NCI-H187 (cell line): ENCODE measurements at places on chromosomes 12 and 14.
A peak's percentile ranks its signal among the peaks of the same experiment; 100 is the strongest.

- DNase-seq = no peak
These were observed 201.8 kb upstream of the RGS6 start for GRCh38 chr14:71730471-71730870.

DNA sequence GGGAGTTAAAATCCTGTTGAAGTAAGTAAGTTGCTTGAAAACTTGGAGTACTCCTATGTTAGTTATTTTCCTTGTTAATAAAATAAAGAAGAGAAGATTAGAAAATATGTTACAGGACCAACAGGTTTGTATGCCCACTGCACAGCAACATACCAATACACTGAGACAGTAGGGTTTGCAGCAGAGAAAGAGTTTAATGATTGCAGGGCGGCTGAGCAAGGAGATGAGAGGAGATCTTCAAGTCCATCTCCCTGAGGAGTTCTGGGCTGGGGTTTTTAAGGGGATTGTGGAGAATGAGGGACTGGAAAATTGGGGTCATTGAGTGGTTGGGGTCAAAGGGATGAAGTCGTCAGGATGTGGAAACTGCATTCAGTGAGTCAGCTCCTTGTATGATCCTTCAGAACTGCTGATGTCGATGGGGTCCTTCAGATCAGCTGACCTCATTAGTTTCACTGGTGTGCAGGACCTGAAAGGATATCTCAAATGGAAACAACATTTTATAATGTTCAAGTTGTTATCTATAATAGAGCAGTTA is 4.3 kb upstream of the HSD17B6 start:
- DNase-seq = no peak

GRCh38 chr12:69417741-69418167 is 52.4 kb upstream of the FRS2 start:
- DNase-seq = no peak

GRCh38 chr12:2959505-2960389 is 550 bp downstream of the TEAD4 start:
- no peak for DNase-seq

- peak; percentile 74 for DNase-seq
These were observed at the start of gene VPS37B for GRCh38 chr12:122895704-122896636. Gene VPS37B (minus strand): TSS chr12:122896124. CDS start chr12:122896062, 62 bp downstream.

DNA sequence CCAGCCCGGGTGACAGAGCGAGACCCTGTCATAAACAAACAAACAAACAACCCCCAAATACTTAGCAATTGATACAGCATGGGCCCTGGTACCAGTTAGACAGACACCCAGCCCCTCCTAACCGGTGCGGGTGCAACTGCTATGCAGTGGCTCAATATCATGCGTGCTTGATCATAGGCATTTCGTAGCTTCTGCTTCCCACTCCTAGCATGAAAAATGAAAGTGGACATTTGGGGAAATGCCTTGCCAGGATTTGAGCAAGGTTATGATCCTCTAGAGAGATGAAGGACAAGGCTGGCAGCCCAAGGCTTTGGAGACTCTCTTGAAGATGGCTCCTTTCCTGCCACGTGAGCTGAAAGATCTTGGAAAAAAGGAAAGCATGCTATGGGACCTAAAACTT is 13.7 kb downstream of the FGF6 start:
- DNase-seq = no peak

DNA sequence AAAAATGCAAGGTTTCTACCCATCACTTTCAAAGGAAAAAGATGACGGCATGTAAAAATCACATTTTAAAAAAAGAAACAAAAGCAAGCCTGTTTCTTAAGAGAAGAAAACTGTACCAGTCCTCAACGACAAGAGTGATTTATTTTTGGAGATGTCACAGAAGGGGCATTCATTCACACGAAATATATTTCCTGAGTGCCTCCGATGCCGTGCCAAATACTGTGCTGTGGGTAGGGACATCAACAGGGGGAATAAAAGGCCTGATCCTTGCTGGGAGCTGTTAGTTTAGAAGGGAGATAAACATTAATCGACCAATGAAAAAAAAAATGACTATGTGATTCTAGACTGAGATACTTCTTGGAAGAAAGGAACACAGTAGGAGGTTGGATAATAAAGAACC is 297.5 kb upstream of the SOX5 start:
- DNase-seq = no peak

GRCh38 chr12:64269161-64269560 is 47.1 kb upstream of the KICS2 start:
- DNase-seq = peak; percentile 68

- DNase-seq = peak; percentile 5
These were observed 11.7 kb downstream of the NAV3 start for GRCh38 chr12:77842430-77842829.

GRCh38 chr14:25381498-25381897 is 331.6 kb upstream of the STXBP6 start:
- DNase-seq = no peak

DNA sequence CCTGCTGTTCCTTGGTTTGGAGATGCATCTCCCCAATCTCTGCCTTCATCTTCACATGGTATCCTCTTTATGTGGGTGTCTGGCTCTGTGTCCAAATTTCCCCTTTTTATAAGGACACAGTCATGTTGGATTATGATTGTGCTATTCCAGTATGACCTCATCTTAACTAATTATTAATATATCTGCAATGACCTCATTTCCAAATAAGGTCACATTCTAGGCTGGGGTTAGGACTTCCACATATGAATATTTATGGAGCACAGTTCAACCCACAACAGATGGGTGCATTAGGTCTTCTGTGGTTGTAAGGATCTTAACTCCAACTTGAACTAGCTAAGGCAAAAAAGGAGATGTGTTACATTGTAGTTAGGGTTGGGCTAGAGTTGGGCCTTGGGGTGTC is 69.4 kb downstream of the ADCK1 start:
- DNase-seq = no peak

- DNase-seq = no peak
These were observed 55.4 kb downstream of the TEAD4 start for GRCh38 chr12:3014641-3015040.

DNA sequence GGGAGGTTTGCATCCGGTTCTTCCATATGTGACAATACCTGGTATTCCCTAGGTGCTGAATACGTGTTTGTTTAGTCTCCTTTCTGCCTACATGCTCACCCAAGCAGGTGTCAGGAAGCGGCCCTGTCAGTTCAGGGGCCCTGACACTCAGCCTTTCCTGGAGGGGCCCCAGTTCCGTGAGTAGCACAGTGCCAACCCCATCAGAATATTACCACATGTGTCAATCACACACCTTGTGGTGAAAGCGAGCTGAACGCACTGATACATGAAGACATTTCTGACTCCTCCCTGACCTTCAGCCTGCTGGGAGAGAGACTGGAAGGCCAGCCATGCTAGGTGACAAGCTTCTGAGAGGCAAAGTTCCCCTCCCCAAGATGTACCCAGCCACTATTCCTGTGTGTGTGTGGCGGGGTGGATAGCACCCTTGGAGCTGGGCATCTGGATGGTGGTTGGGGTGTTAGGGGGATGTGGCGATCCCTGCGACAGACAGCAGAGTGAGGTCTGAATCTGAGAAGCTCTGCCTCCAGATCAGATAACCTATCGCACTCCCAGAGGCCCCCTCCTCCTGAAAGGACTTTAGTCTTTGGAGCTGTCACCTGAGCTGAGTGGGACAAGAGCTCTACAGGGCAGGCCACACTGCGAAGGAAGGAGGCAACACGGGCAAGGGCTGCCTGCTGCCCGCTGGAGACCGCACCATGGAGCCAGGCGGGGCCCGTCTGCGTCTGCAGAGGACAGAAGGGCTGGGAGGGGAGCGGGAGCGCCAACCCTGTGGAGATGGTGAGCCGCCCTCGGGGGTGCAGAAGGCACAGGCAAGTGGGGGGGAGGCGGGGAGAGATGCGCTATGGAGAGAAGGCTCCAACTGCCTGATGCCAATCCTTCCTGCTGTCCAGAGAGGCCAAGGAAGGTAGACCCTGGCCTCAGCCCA is at the start of gene SOAT2:
TSS of gene SOAT2 (plus strand) at position 604 of the 925 bp plus-strand sequence. CDS start at position 696, 92 bp downstream.
- no peak for DNase-seq

- DNase-seq = no peak
These were observed 55.1 kb downstream of the CMAS start for GRCh38 chr12:22100958-22101748.

GRCh38 chr12:53956914-53957536 is 2.3 kb downstream of the HOXC12 start:
- no peak for DNase-seq

DNA sequence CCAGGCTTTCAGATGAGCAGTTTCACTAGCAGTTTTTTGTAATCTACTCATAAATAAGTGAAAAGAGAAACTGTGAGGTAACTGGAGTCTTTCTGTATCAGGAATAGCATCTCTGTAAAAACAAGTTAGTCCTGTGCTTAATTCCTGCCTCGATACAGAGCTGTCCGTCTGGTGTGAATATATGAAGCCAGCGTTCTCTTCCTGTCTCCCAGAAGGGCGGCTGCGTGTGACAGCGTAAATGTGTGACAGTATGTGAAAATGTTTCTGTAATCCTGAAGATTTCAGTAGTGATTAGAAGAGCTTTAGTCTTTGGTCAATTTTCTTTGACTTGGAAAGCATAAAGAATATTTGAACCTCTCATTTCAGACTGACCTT is 150.3 kb downstream of the FBXL14 start:
- DNase-seq = no peak

GRCh38 chr12:69129564-69129963 is 109.8 kb upstream of the CPSF6 start:
- DNase-seq = no peak

- DNase-seq = no peak
These were observed 203.3 kb upstream of the KRR1 start for GRCh38 chr12:75714462-75715322.

DNA sequence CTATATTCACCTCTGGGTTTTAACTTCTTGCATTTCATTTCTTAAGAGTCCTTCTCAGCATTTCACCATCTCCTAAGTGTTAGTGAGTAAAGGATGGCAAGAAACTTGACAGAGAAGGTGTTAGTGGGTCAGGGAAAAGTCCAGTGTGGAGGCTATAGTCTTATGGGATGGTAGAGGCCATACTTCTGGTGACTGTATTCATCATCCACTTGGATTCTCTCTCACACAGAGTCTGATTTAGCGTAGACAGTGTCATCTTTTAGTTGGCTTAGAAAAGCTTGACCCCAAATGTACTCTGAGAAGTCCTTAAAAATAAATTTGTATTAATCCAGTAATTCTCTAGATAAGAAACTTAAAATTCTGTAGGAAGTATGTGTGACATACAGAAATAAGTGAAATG is 232.4 kb upstream of the FBXO33 start:
- no peak for DNase-seq

DNA sequence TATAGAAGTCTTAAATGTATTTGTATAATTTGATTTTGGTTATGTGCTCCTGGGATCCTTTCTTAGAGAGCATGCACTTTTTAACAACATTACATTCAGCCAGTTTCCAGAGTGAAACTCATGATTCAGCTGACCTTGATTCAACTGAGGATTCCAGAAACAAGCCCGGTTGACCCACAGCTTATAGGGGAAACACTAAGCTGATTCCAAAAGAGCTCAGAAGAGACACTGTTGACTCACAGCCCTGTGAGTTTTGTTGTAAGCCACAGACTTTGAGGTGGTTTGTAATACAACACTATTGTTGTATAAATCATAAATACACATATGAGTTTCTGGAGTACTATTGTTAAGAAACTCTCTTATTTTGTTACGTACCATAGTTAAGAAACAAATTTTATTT is 133.8 kb upstream of the MGAT4C start:
- no peak for DNase-seq

GRCh38 chr12:110619534-110619953 is 5.6 kb downstream of the TCTN1 start:
- DNase-seq = no peak

GRCh38 chr12:81084811-81085350 is 7.0 kb downstream of the ACSS3 start:
- DNase-seq = no peak

- no peak for DNase-seq
These were observed 978.1 kb downstream of the GALC start for GRCh38 chr14:87014856-87015255.

GRCh38 chr12:52748578-52748977 is 28.6 kb downstream of the KRT76 start:
- no peak for DNase-seq

DNA sequence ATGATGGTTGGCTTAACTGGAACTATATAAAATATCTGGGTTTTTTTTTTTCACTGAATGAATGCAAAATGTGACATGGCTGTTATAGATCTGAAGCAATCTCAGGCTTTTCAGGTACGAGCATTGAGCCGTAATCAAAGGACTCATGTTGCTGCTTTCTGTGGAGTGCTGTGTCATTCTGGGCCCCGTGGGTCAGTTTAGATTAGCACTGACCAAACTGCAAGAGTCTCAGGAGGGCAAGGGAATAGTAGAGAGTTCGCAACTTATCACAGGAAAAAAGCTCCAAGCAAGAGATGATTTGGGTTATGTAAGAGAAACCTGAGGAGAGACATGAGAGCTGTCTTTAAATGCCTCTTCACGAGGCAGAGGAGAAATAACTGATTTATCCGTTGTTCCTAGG is 59.1 kb downstream of the UBR7 start:
- DNase-seq = no peak

DNA sequence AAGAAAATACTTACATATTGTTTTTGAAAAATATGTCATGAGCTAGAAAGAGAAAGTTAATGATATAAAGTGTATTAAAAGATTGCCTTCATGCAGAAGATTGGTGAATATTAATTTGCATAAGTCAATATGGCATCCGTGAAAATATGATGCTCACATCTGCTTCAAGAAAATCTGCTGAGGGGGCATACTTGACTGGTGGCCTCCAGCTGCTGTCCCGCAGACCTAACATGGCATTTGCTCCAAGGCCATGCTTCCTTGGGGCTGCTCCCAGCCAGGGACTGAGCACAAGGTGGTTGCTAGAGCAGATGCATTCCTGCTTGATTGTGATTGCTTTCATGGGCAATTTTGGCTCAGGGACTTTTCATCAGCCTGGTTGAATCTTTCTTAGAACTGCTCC is 133.8 kb downstream of the TTC6 start:
- no peak for DNase-seq

- DNase-seq = no peak
These were observed 161.0 kb downstream of the SLC38A4 start for GRCh38 chr12:46664761-46665287.

DNA sequence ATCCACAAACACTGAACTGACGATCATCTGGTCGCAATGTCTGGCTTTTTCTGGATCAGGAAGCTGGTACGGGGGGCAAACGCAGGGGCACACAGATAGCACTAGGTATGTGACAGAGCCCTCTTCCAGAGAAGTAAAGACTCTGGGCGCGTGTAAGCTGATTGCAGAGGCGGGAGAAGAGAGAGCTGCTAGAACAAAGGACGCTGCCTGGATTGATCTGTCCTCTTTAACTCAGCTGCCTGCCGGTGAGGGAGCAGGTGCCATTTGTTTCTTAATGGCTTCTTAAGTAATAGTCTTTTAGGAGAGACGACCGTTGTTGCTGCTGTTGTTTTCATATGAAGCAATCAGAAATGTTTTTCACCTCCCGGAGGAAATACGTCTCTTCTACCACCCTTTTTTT is 77.3 kb downstream of the GLT1D1 start:
- peak; percentile 48 for DNase-seq

- DNase-seq = no peak
These were observed 1.3 kb upstream of the KCNH5 start for GRCh38 chr14:63046339-63047268.

DNA sequence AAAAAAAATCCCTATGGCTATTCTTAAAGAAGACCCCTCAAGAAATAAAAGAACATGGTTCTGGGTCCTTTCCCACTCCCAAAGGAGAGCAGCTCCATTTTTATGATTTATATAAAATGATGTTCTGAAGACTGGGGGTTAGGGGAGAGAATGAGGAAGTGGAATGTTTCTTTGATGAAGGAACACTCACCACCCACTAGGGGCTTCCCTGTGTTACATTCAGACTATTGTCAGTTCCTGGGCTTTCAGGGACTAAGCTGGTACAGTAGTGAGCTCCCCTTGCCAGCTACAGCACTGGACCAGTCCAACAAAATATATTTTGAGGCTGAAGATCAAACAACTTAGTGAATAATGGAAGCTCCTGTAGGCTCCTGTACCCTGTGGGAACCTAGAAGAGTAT is 98.9 kb downstream of the HMGA2 start:
- no peak for DNase-seq
